ENCODE measurements at places on chromosomes 2 and 18.
A peak's percentile ranks its signal among the peaks of the same experiment; 100 is the strongest.

- peak; percentile 75 for DNase-seq
Measured at GRCh38 chr18:36095936-36096519, 28.7 kb upstream of the RPRD1A start.

GRCh38 chr2:241695651-241696050 is 6.2 kb upstream of the ING5 start:
- DNase-seq, result no peak

GRCh38 chr2:154556146-154556545 is 142.3 kb upstream of the KCNJ3 start:
- DNase-seq, result no peak

- DNase-seq, result no peak
Measured at GRCh38 chr18:23279931-23280330, 144.6 kb downstream of the CABLES1 start.

All from EH (cell line).